ENCODE measurements at places on chromosomes 1 and 21. TPM values are rescaled to one million over a fixed set of nuclear protein-coding genes. Genes with fewer than 3 reads are reported as not detected.
A peak's percentile ranks its signal among the peaks of the same experiment; 100 is the strongest.

GRCh38 chr1:231665101-231665500, 38.5 kb downstream of the DISC1 start:
- no peak for DNase-seq

DNA sequence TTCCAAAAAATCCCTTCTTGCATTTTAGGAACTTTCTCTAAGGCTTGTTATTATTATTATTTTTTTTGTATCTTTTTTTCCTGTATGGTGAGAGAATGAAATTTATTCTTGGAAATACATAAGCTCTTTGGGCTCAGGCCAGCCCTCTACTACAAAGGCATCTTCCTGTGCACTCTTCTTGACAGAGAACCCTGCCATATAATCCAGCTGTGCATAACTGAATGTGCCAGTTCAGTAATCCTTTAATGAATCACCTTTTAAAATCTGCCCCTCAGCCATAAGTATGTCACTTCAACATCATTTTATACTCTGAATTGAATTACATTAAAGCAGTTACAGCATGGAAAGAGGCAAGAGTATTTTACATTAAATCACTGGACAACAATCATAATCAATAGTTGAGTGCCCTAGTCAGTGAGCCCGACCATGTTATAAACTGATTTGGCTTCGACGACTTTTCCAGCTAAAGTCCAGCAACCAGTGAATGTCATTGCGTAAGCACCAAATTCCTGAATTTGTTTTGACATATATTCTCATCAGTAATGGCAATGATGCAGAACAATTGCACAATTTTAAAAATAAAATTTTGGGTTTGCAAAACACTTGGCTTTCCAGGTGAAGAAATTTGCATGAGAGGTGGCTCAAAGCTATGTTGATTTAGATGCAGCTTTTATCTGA, 59.2 kb upstream of the KCNK2 start:
- DNase-seq = no peak

The GSTM1 gene
- polyA plus RNA-seq = 79.2 TPM

The ETV3L gene
- polyA plus RNA-seq = not detected

DNA sequence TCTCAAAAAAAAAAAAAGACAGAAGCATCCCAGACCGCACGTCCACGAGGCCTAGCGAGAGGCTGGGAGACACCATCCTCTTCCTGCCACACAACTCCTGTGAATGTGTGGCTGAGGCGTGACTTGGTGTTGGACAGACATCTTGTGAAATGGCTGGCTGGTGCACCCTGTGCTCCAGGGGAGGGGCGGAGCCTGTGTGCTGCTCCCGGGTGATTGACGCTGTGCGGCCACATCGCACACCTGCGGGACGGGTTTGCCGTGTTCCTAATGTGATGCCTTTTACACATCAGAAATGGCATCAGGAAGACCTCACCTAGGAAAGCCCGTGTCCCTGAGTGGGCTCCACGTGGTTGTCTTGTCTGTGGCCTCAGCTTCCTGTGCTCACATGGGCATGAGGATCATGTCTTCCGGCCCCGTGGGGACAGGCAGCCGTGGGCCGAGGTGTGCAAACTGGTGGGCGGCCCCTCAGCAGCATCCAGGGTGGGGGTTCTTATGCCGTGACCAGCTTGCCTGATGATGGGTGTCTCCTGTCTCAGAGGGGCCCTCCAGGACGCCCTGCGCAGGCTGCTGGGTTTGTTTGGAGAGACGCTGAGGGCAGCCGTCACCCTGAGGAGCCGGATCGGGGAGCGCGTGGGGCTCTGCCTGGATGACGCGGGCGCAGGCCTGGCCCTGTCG, 64.4 kb downstream of the PCNT start:
- DNase-seq = no peak

- DNase-seq = no peak
Observed at GRCh38 chr1:24284156-24284471, 35.0 kb upstream of the GRHL3 start.

The AMY2A gene
- polyA plus RNA-seq = not detected

DNA sequence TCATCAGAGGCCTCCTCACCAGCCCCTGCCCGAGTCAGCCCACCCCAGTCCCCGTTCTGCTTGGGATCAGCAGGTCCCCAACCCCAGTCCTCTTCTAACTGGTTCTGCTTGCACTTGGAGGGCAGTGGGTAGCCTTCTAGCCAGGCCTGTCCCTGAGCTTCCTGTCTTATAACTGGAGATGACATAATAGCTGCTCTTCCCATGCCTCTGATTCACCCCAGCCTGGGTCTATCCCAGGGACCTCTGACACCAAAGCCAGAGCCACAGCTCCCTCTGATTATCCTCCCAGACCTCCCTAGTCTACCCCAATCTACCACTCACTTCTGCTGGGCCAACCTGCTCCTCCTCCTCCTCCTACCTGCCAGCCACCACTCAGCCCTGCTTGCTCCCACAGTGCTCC, 31.4 kb downstream of the IQGAP3 start:
- DNase-seq = no peak

DNA sequence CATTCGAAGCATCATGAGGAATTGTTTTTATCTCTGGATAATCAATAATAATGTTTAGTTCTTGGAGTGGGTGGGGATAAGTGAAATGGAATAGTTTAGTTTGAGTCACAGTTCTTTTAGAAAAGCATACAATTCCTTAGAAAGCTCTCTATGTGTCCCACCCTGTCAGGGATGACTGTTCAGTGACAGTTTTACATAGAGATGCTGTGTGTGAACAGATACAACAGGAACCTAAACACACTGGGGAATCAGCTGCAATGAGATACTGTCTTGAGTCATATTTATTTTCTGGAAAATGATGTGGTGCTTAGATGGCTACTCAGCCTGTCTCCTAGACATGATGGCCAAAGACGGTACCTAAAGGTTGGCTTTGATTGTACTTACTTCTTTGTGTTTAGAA, 25.7 kb upstream of the CCDC190 start:
- DNase-seq = no peak

The BMP8B gene
- 1.3 TPM for polyA plus RNA-seq

The DISP3 gene
- 0.32 TPM for polyA plus RNA-seq

- DNase-seq = no peak
Observed at GRCh38 chr1:209959623-209960022, 21.6 kb downstream of the SYT14 start.

The TFF3 gene
- polyA plus RNA-seq = 1.7 TPM

The PKN2 gene
- polyA plus RNA-seq = 35.3 TPM

The AADACL4 gene
- polyA plus RNA-seq = not detected

The S100B gene
- 9.2 TPM for polyA plus RNA-seq

The FHAD1 gene
- polyA plus RNA-seq = 1.9 TPM

DNA sequence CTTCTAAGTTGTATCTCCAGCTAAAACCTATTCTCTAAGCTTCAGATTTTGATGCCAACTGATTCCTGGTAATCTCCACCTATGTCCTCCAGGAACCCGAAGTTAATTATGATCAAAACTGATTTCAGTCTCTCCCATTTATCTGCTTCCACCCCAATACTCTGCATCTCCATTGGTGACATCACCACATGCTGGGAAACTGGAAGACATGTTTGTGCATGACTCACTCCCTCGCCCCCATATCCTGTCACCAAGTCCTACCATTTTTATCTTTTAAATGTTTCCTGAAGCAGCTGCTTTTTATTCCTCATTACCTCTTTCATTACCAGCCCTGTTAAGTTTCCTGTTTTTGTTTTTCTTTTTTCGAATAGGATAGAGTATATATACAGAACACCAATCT, 228.5 kb downstream of the LRRC40 start:
- DNase-seq = no peak

- DNase-seq = peak; percentile 6
Observed at GRCh38 chr1:169892927-169893644, 610 bp downstream of the SCYL3 start.
